Stimulated activated CD4-positive, alpha-beta T cell treated with anti-CD3 and anti-CD28 coated beads, Interleukin-1b, Interleukin-23, amount 100 ng/mL, for 4 hours (primary cell): ENCODE measurements at places on chromosomes 12 and 14.

- no peak for DNase-seq
These were observed 99.8 kb downstream of the DAD1 start for GRCh38 chr14:22489244-22489545.

DNA sequence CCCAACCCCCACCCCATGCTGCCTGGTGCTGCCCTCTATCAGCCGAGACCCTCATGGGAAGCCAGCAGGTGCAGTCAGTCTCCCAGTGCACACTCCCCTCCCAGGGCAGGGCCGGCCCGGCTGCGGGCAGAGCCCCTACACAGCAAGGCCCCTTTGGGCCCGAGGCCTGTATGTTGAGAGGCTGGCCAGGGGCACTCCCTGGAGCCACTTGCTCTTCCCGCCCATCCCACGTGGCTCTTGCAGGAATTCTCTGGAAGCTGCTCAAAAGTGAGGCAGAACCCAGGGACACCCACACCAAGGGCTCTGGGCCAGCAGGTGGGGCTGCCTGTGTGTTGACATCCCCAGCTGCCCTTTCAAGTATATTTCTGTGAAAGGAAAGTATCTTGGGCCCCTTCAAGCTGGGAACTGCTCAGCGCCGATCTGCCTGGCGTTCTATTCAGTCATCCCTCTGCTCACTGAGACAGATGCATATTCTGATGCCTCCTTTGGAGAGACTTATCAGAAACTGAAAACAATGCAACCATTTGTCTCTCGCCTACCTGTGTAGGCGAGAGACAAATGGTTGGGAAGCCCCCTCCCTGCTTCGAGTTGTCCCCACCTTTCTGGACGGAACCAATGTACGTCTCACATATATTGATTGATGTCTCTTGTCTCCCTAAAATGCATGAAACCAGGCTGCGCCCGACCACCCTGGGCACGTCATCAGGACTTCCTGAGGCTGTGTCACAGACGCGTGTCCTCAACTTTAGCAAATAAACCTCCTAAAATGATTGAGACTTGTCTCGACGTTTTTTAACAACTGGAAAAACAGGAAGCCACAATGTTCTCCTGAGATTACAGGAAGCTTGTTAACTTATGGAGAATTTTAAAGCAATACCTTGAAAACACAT lies 6.0 kb downstream of the GPR132 start:
- DNase-seq: no peak

DNA sequence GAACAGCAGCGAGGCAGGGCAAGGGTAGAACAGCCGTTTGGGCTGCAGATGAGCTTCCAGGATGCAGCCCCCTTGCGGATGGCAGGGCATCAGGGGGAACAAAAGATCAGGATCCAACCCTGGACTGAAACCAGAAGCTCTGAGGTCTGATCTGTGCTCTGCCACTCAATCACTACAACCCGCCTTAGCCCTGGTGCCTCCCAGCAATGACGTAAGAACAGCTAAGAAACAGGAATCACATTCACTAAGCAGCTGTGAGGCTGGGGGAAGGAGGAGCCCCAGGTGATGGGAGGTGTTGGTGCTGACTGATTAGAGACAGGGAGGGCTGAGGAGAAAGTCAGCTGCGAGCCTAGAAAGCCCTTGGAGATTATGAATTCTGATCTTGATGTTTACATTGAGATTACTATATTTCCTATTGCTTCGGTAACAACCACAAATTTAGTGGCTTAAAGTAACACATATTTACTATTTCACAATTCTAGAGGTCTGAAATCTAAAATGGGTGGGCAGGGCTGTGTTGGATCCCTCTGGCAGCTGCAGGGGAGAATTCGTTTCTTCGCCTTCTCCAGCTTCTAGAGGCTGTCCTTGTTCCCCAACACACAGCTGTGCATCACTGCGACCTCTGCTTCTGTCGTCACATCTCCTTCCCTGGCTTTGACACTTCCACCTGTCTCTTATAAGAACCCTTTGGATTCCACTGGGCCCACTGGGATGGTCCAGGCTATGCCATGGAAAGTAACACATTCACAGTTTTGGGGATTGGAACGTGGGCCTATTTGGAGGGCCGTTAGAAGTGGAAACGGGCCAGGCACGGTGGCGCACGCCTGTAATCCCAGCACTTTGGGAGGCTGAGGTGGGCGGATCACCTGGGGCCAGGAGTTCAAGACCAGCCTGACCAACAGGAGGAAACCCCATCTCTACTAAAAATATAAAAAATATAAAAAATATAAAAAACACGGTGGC lies 6.1 kb upstream of the CD9 start:
- no peak for DNase-seq

- no peak for DNase-seq
These were observed 217.3 kb upstream of the EEA1 start for GRCh38 chr12:93146263-93146939.

GRCh38 chr14:30621354-30621939 lies 672 bp upstream of the SCFD1 start:
- DNase-seq: no peak

DNA sequence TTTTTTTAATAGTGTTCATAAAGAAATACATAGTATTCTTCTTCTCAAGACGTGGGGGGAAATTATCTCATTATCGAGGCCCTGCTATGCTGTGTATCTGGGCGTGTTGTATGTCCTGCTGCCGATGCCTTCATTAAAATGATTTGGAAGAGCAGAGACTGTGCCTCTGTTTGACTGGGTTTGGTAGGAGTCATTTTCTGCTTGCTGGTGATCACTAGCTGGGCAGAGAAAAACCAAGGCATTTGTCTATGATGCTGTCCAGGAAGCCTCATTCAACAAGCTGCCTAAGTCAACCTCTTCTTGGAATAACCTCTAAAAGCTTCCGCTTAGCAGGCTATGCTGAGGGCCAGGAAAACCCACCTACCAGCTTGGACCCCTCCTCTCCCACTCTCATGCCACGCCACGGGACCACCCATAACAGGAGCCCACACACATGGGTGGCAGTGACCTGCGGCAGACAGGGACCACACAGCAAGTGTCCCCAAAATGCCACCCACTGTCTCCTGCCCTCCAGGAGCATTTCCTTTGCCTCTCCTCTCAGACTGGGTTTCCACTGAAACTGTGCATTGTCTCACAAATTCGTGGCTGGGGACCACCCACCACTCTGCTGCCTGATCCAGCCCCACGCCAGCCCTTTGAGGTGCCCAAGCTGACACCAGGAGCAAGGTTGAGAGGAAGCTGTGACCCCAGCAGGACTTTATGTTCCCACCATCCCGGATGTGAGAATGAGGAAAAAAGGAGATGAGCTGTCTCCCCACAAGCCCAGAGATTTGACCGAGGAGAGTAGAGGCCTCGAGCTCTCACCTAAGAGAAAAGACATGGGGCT lies 36.8 kb downstream of the DAD1 start:
- DNase-seq: no peak

DNA sequence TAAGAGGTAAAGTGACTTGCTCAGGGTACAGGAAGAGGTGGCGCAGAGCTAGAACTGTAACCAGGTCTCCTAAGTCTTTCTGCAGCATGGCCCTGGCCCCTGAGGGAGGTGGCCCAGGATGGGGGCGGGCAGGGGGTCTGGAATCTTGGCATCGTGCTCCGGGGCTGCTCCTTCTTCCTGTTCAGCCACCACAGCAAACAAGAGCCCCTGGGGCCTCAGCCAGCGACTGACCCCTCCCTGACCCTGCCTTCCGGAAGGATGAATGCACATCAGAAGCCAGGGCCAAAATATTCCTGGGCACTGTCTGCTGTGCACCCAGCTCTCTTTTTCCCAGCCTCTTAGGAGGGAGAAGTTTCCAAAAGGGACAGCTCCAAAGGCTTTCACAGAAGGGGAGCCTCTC lies 242.8 kb downstream of the DPF3 start:
- no peak for DNase-seq

DNA sequence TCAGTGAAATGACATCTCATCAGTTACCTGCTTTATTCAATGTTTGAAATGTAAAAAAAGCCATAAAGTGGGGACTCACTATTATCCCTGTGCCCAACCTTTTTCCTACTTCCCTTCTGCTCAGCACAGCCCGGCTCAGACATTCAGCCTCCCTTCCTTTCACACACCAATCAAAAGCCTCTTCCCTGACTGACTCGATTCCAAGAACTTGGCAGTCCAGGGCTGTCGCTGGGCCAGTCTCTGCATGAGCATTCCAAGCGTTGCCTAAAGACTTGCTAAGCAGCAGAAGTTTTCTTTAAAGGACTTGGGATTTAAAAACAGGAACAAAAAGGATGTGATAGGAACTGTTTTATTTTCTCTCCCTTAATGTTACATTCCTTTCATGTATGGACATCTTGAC lies 22.7 kb downstream of the ITPR2 start:
- no peak for DNase-seq

- no peak for DNase-seq
These were observed 315.3 kb downstream of the MED13L start for GRCh38 chr12:115962216-115962615.

DNA sequence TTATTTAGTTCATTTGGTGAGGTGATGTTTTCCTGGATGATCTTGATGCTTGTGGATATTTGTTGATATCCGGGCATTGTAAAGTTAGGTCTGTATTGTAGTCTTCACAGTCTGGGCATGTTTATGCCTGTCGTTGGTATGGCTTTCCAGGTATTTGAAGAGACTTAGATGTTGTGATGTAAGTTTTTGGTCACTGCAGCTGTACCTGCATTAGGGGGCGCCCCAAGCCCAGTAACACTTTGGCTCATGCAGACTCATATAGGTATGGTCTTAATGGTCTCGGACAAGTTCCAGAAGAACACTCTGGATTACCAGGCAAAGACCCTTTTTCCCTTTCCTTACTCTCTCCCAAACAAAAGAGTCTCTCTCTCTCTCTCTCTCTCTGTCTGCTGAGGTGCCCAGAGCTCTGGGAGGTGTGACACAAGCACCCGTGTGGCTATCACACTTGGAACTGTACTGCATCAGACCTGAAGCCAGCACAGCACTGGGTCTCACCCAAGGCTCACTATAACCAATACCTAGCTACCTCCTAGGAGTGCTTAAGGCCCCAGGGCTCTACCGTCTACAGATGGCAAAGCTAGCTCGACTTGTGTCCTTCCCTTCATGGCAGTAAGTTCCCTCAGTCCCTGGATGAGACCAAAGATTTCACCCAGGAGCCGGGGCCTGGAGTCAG lies 425.8 kb upstream of the ATXN7L3B start:
- DNase-seq: no peak

DNA sequence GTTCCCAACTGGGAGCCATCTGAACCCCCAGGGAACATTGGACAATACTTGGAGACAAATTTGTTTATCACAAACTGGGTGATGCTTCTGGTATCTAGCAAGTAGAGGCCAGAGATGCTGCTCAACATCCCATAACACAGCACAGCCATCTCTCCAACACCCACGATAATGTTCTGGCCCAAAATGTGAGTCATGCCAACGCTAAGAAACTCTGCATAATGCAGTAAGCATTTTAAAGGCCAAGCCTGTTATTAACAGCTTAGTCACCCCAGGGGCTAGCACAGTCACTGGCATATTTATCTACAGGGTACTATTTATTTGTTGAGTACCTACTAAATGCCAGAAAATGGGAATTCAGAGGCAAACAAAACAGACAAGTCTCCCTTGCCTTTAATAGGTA lies 873.1 kb upstream of the TMEM132C start:
- no peak for DNase-seq

GRCh38 chr14:35158491-35158890 lies 36.1 kb downstream of the PRORP start:
- no peak for DNase-seq

GRCh38 chr12:106364261-106364660 lies 6.7 kb downstream of the POLR3B start:
- DNase-seq: no peak

- no peak for DNase-seq
These were observed 10.1 kb downstream of the TMEM179 start for GRCh38 chr14:104594310-104595046.

- no peak for DNase-seq
These were observed 85.0 kb upstream of the GTF2A1 start for GRCh38 chr14:81305743-81306142.

GRCh38 chr14:59450716-59451115 lies 14.5 kb downstream of the GPR135 start:
- DNase-seq: no peak

GRCh38 chr12:111780166-111780565 lies 13.4 kb downstream of the ALDH2 start:
- no peak for DNase-seq
